ENCODE measurements at places on chromosomes 6 and 20.

DNA sequence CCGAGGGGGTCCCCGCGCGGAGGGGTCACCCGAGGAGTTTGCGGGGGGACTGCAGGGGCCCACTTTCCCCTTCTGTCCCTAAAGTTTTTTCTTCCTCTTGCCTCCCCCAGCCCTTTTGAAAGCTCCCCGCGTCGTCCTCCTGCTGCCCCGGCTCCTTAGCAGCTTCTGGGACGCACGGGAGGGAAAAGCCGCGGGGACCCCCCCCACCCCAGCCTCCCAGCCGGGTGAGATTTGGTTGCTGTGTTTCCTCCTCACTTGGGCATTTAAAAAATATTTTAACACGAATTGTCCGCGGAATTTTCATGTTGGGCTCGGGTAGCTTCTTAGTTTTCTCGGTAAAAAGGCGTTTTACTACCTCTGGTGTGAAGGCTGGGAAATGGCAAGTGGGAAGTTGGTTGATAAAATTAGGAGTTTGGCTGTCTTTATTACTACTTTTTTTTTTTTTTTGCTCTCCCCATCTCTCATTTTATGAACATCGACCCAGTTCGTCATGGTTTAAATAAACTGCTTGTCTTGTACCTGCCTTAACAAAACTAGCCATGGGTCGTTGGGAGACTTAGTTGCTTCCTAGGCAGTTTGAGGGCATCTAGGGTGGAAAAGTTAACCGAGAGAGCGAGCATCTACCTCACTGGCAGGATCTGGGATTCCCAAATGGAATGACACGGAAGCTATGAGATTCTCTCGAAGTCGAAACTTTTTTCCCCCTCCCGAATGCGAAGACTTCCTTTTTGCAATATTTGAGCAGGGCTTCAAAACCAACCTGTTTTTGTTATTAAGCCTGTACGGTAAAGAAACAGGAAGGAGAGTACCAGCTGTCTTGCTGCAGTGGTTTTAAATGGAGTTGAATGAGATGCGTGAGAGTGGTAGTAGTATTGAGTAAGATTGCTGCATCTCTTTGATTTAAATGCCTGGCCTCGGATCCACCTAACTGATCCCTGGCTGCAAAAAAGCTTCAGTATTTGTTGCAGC, 868 bp downstream of the NCOA3 start:
- peak; percentile 63 for DNase-seq

DNA sequence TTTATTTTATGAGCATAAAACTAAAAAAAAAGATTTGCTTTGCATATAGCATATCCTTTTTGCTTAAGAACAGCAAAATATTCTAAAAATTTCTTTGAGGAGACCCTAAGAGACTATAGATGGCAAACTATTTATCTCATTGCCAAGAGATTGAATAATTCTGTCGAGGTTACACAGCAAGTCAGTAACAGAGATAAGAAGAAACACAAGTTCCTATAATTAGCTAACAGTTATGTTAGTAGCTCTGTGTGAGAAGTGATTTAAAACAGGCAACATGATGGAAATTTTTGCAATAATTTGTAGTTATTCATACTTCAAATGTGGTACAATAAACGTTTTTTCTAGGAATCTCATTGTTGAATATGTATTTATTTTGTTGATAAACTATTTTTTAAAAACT, 9.1 kb downstream of the LAMA2 start:
- DNase-seq: no peak

- DNase-seq: no peak
These were observed 62.5 kb upstream of the TIAM2 start for GRCh38 chr6:154932515-154933027.

DNA sequence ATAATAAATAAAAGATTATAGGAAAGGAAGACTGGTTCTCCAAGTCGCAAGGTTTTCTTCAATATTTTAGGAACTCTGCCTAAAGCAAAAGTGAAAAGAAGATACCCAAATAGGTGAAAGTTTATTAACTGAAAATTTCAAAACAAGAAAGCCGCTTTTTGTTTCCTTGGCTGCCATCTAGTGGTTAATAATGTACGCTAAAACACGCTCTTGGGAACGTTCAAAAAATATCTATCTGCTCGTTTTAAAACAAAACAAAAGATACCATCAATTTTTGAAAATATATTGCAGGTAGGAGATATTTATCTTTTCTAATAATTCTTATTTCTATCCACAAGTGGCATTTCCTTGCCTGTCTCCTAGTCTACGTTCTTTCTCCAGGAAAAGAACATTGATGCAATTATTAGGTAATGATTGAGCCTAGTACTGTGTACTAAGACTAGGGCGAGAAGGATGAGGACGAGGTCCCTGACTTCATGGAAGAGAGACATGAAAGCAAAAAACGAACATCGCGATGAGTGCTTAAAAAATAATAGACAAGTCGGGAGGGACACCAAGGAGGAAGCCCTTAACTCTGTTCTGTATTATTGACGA, 97.2 kb downstream of the SPTLC3 start:
- peak; percentile 21 for DNase-seq

DNA sequence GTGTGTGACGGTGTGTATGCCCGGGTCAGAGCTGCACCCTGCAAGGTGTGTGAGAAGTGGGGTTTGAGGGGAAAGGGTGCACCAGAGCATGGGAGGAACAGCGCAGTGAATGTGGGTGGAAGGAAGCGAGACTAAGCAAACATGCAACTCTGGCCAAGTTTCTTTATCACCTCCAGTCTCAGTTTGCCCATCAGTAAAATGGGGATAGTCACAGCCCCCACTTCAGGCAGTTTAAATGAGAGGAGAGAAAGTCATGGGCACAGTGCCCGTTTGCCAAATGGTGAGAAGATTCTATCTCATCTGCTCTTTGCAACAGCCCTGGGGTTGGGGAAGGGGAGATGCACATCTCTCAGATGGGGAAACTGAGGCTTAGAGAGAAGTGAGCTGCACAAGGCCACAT, 12.8 kb upstream of the VSTM2L start:
- DNase-seq: no peak

GRCh38 chr6:13496513-13497190, 9.3 kb upstream of the GFOD1 start:
- DNase-seq: no peak

- DNase-seq: no peak
These were observed 115.8 kb upstream of the MAP7 start for GRCh38 chr6:136666041-136666440.

DNA sequence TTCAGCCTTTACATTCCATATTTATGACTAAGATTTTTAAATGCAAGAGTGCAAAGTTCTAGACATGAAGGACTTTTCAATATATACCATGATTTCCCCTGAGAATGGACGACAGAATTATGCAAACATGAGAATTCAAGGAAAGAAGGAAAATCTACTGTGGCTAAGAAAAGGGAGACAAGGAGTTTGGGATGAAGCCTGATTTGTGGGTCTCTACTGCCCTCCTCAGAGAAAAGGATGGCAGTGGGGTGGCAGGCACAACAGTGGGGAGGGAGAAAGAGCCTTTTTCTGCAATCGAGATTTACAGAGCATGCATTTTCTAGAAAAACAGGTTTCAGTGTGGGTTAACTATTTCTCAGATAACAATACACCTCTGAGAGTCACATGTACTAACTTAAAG, 466.9 kb upstream of the NRSN1 start:
- DNase-seq: no peak

GRCh38 chr6:156423829-156424228, 353.3 kb upstream of the ARID1B start:
- DNase-seq: peak; percentile 26

GRCh38 chr6:27894839-27895762, 17.1 kb downstream of the OR2B2 start:
- DNase-seq: peak; percentile 78

- DNase-seq: no peak
These were observed 48.1 kb downstream of the TCP11 start for GRCh38 chr6:35093118-35093445.

- DNase-seq: no peak
These were observed 54.4 kb upstream of the RNF24 start for GRCh38 chr20:4069751-4070150.

DNA sequence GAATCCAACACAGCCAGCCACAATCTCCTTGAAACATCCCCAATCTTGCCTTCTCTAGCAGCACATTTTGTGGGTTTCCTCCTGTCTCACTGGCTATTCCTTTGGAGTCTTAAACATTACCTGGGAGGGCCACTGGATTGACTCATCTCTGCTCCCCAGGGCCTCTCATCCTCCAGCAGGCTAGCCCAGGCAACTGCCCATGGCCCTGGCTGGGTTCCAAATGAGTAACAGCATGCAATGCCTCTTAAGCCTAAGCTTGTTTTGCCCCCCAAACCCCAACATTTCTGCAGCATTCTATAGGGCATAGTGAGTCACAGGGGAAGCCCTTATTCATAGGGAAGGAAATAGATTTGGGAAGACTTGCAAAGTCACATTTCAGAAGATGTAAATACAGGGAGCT, 204.9 kb downstream of the FOXA2 start:
- DNase-seq: no peak

- DNase-seq: no peak
These were observed 9.1 kb upstream of the SHLD1 start for GRCh38 chr20:5741089-5741488.

DNA sequence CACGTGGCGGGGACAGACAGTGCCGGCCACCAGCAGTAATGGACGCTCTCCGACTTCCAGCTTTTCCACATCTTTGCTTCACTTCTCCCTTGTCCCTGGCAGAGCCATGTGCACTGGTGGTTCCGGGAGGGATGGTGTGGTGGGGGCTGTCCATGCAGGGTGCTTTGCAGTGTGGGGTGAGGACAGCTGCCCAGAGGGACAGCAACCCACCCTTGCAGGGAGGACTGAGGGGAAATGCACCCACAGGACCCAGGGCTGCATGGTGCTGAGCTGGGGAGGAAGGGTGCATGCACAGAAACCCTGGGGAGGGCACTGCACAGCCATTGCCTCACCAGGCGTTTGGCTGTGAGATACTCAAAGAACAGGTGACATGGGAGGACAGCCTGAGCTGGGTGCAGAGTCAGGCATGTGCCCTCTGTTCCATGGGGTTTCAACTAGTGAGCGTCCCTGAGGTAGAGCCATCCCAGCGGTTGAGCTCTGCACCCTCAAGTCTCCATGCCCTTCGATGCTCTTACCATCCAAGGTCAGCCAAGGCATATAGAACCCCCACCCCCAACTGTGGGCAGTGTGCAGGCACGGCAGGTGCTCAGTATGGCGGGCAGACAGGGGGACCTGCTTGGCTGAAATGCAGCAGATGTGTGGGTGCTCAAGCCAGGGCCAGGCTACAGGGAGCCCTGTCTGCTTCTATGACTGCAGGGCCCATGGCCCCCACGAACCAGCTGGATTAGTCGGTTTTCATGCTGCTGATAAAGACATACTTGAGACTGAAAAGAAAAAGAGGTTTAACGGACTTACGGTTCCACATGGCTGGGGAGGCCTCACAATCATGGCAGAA, 239.7 kb downstream of the TTLL2 start:
- DNase-seq: no peak

DNA sequence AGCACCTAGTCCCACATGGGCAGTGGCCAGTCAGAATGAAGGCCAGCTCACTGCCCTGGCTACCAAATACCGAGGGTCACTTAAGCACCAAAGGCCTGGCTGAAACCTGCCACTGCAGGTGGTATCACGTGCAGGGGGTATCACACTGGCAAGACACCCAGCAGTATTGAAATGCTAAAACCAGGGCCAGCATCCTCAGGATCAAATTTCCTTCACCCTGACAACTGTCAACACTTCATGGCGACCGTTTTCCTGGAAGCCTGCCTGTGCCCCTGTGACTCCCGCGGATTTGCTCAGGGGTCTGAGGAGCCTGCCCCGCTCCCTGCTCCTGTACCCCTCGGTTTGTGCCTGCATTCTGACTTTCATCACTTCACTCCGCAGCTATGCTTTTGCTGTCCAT, 151.1 kb downstream of the TTLL2 start:
- no peak for DNase-seq

GRCh38 chr6:72770959-72771358, 149.1 kb downstream of the KCNQ5 start:
- DNase-seq: no peak

DNA sequence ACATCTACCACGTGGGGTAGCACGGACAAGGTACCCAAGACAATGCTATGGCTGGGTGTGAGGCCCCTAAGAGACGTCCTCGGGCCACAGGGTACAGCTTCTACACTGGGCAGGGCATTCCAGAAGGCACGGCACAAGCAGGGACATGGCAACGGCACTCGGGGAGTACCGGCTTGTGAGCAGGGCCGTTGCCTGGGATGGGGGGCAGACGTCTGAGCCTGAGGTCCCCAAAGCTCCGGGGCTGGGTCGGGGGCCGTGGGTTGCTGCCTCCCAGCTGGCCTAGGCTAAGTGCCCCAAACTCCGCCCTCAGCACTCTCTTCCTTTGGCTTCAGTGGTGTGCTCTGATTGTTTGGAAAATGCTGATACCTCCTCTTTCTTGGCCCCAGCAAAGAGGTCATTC, 110.6 kb downstream of the SULF2 start:
- DNase-seq: no peak

GRCh38 chr6:39870950-39871349, 63.3 kb downstream of the MOCS1 start:
- no peak for DNase-seq

DNA sequence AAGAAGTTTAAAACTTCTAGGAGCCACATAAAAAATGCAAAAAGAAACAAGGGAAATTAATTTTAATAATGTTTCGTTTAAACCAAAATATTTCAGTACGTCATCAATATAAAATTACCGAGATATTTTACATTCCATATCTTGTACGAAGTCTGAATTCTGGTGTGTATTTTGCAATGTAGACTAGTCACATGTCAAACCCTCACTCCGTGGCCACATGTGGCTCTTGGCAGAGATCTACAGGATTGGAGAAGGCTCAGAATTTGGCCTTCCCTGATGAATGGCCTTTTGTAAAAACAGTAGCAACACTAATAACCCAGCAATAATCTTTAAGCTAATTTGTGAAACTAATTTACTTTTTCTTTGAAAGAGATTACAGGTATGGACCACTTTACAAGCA, 217.1 kb downstream of the PRL start:
- no peak for DNase-seq

DNA sequence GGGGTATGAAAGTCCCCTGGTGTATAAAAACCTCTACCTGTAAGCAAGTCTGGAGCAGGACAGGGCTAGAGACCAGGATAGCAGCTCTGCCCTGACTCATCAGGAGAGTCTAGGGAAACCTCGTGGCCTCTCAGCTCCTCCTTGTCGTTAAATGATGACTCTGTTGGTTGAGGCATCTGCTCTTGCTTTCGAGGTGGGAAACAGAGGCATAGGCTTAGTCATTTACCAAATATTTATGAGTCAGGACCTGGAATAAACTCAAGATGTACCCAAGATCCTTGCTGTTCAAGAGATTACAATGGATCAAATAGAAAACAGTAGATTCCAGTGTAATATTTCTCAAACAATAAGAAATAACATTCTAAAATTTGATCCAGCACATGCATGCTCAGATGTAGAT, 5.5 kb downstream of the MANBAL start:
- no peak for DNase-seq

GRCh38 chr6:129754750-129755149, 44.8 kb upstream of the ARHGAP18 start:
- no peak for DNase-seq

- no peak for DNase-seq
These were observed 67.7 kb upstream of the ZNFX1 start for GRCh38 chr20:49345524-49345923.

GRCh38 chr6:35062676-35063574, 78.2 kb downstream of the TCP11 start:
- DNase-seq: no peak

Measured in CD4-positive, alpha-beta T cell treated with Interleukin-2 at 100 ng/mL for 4 hours (primary cell).